ENCODE measurements at places on chromosomes 13 and 19. TPM values are rescaled to one million over a fixed set of nuclear protein-coding genes. Genes with fewer than 3 reads are reported as not detected.

DNA sequence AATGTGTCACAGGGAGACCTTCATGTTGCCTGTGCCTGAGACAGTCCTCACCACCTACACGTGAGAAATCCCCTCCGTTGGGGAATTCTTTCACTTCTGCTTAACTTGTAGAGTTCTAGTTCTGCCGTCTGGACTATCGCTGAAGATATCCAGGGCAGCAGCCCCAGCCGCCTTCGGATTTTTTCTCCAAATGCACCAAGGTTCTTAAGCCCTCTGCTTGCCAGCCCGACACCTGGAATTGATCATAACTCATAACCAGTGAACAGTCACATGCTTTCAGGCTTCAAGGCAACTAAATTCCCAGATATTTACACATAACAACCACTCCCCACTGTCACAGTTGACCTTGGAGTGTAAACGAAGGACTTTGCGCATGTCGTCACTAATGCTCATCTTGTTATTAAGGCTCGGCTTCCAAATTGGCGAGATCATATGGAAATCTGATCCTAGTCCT lies 114.4 kb downstream of the RAB20 start:
- DNase-seq = no peak

DNA sequence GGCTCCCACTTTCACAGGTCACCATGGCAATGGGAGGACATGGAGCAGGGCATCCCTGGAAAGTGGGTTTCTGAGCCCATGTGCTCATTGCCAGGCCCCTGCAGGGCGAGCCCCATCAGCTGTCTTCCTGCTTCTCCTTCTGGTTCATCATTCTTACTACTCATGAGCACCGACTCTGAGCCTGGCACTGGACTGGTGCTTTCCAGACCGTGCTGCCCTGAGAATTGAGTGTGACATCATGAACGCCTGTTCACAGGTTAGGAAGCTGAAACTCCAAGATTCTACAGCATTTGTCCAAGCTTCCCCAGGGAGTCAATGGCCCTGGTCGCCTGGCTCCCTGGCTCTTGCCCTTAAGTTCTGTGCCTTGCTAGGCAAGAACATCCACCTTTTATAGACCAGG lies 210.4 kb upstream of the ZNF536 start:
- no peak for DNase-seq

GRCh38 chr19:13164343-13165161 lies 14.3 kb downstream of the IER2 start:
- DNase-seq = peak; percentile 88

- no peak for DNase-seq
These were observed 56.5 kb downstream of the CDK8 start for GRCh38 chr13:26310470-26310869.

- no peak for DNase-seq
These were observed 5.9 kb upstream of the S1PR5 start for GRCh38 chr19:10523135-10523636.

- no peak for DNase-seq
These were observed 52.9 kb downstream of the NDFIP2 start for GRCh38 chr13:79533781-79534400.

DNA sequence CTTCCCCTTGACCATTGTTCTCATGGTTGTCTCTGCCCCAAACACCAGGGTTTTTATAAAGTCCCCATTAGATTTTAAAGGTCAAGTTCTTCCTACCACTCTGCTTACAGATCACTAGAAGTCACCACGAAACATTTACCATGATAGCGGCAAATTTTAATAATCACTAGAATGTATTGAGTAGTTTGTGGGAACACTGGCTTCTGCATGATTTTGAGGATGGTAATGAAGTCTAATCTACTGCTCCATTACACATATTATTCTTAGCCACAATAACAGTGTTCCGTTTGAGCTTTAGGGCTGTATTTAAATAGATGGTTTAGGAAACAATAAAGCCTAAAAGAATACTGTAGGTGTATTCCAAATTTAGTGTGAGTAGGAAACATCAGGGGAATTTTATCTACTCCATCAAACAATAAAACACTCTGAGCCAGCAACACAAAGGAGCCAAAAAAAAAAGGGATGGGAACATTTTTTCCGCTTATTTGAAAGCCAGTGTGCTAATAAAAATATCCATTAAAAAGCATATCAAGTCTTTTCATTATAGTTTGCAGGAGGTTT lies 49.7 kb downstream of the KLF12 start:
- DNase-seq = no peak

DNA sequence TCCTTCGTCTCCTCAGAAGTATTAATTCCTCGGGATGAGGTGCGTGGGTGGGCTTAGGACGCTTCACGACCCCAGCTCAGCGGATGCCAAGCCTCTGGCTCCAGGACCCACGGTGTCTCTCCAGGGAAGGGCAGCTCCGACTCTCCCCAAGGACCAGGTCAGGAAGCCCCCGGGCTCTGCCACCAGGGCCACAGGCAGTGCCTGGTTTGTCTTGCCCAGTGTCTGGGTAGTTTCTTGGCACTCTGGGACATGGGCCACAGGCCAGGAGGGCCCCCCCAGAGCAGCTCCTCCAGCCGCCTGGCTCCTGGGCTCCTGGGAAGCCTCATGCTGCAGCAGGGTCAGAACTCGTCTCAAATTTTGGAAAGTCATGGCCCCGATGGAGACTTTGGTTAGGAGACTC lies 2.5 kb downstream of the PROZ start:
- no peak for DNase-seq

DNA sequence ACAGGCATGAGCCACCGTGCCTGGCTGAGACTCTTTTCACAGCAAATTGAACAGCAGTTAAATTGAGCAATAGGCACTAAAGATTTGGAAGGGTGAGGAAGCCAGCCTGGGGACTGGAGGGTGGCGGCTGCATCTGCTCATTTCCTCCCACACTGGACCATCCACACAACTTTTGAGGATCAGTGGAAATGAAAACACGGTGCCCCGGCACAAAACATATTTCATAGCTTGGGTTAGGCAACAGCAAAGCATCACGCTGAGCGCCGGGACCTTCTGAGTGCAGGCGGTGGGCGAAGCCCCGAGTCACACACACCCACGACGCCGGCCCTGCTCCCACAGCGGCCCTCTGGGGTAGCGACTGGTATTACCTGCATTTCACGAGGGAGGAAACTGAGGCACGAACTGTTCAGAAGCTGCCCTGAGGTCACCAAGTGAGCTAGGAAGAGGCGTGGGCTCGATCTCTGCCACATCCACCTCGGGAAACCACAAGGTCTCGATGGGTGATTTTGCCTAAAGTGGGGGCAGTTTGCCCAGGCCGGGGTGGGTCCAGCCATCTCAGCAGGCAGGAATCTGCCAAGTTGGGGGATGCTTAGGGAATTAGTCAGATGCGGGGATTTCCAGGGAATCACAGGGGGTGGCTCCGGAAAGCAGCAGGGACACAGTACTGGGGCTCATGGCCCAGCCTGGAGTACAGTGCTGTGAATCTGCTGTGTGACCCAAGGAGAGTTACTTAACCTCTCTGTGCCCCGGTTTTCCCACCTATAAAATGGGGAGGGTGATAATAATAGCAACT lies 3.5 kb upstream of the SBNO2 start:
- DNase-seq = peak; percentile 90

DNA sequence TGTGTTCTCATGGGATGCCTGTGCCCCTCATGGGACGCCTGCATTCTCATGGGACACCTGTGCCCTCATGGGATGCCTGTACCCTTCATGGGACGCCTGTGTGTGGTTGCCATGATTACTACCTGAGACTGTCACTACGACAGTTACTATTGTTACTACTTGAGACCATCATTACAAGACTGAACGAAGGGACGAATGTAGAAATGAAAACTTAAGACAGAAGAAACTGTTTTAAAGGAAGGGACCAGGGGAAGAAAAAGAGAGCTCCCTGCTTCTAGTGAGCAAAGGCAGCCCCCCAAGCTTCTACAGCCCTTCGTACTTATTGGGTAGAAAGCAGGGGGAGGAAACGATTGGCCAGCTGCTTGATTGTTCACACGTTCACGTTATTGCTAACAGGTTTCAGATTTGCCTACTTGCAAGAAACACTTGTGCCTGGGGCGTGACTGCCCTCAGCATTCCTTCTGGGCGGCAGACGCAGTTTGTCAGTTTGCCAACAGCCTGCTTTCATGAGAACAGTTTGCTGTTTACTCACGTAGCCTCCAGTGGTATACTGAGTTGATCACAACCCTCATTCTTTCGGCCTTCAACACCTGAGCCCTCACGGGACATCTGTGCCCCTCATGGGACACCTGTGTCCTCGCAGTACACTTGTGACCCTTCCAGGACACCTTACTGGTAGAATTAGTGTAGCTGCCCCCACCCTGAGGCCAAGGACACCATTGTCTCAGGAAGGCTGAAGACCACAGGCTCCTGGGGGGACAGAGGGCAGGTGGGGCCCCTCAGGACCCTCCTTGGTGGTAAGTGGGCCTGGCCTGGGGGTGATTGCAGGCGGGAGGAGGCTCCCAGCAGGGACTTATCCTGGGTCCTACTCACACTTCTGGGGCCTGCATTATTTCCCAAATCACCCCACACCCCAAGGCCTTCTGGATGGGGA lies 2.5 kb upstream of the S1PR4 start:
- DNase-seq = no peak

Gene GAPDHS
- total RNA-seq = not detected

Gene CRX
- total RNA-seq = not detected

Gene PROZ
- total RNA-seq = 0.20 TPM
